ENCODE measurements at places on chromosomes 11 and 22.

DNA sequence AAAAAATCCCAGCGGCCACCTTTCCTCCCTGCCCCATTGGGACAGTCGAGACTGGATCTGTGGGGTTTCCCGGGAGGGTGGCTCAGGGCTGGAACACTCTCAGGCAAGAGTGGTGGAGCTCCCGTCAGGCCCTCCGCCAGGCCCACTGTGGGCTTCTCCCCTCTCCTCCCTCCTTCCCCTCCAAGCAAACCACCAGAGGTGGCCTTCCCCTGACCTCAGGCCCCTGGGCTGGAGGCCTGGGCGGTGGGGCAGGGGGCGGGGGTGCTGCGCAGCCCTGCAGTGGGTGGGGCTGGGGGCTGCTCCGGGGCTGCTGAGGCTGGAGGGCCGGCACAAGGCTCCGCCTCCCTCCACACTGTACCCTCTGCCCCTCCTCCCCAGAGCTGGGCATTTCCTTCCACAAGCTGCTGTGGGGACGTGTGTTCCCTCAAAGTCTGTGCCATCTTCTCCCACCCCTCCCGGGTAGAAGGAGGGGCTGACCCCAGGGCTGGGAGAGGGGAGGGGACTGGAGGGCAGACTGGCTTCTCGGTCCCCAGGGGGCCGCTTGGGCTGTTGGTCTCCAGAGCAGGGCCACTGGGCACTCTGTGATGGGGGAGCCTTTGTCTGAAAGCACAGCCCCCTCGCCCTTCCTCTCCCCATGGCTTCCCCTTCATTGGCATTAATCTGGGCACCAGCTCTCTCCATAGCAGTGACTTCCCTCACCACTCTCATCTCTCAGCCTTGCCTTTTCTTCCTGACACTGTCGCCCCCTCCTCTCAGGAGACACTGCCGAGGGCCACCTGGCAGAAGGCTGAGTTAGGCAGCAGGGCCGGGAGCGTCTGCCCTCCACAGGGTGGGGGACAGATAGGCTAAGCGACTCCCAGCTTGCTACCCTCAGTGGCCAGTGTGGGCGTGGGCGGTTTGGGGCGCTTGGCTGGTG, 7.1 kb downstream of the RCOR2 start:
- DNase-seq, result no peak

DNA sequence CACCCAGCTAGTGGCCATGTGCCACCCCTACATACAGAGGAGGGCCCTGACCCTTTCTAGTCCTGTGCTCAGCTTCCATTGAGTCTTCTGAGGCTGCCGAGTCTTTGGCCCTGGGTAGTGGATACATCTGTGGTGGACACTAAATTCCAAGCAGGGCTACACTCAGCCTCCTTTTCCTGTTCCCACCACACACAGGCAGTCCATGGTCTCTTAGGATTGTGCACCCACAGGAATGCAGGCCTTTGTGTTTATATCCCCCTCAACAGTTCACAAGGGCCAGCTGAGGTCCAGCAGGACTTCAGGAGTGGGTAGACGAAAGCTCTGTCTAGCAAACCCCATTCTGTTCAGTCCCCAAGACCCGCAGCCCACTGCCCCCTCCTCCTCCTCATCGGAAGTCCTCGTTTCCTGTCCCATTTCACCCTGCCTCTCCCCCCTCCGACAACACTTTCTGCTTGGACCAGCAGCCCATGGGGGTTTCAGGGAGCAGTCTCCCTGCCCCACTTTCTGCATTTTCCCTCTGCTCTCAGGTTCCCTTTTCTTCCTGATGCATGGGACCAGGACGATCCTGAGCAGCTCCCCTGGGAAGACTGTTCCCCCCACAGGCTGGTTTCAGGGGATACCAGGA, 91.8 kb downstream of the SWAP70 start:
- DNase-seq, result no peak

- DNase-seq, result no peak
These were observed 7.5 kb upstream of the GGA1 start for GRCh38 chr22:37601203-37601539.

GRCh38 chr22:18023509-18024275, 669 bp downstream of the MICAL3 start:
- DNase-seq, result no peak

GRCh38 chr11:30786256-30787110, 200.3 kb upstream of the MPPED2 start:
- no peak for DNase-seq

DNA sequence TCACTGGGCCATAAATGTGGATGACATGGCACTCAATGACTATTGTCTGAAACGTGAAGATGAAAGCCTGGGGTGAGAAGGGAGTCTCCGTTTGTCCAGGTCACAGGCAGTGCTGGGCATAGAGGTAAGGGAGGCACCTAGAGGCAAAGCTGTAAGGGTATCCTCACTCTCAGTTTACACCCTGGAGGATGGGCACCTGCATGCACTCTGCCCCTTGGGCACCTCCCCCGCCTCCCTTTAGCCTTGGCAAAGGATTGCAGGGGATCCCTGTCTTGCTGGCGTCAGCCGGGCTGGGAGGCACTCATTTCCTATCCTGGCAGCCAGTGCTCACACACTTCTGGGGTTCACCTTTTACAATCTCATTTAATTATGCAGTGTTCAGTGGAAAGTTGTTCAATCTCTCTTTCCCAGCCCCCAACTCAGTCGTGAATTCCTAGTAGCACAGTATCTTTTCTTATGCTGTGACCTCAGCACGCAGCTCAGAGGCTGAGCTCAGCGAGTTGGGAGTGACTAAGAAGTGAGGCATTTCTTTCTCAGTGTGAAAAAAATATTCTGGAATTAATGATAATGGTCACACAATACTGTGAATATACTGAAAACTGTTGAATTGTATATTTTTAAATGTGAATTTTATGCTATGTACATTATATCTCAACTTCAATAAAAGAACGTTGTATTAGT, 866.6 kb downstream of the BRD1 start:
- DNase-seq, result peak; percentile 0

GRCh38 chr11:111674941-111675340, 72.7 kb downstream of the SIK2 start:
- no peak for DNase-seq

DNA sequence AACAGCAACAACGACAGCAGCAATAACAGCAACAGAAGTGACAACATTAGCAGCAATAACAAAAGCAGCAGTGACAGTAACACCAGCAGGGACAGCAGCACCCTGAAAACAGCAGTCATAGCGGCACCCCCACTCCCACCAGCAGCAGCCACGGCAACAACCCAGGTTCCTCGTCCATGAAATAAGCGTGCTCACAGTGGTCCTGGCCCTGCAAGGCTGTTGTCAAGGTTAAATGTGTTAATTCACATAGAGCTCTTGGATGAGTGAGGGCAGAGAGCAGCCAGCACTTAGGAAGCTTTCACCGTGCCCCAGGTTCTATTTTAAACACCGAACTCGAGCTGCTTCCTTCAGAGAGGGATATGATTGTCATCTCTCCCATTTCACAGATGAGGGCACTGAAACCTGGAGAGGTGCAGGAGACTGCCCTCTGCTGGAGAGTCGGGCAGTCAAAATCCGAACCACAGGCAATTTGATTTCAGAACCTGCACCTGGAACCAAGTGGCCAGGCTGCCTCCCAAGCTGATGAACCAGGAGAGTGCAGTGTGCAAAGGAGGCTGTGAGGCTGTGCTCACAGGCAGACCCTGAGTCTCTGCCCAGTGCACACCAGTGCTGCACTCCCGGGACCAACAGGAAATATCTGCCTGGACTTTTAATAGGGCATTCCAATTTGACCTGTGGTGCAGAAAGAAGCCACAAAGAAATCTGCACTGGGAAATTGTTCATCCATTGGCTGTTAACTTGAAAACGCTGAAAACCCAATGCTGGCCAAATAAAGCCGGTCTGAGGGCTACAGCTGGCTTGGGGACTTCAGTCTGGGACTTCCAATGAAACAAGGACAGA, 22.9 kb upstream of the FGF3 start:
- DNase-seq, result no peak

- DNase-seq, result no peak
These were observed 299.7 kb downstream of the ST3GAL4 start for GRCh38 chr11:126654886-126655806.
